ENCODE measurements at places on chromosomes 16 and 17.

DNA sequence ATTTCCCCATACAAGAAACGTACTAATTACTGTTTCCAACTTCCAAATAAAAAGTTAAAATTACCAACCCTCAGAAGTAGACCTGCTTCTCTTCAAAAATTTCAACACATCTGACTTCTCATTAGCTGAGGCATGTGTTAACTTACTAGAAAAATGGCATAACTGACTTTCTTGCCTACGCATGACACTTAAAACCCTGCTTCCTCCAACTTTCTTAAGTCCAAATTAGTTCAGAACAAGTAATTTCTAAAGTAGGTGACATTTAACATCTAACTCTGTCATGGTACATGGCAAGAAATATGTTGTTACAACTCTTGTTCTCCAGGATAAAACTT lies 6.7 kb downstream of the USP7 start:
- DNase-seq: no peak

GRCh38 chr16:28087675-28088300 lies 24.3 kb upstream of the GSG1L start:
- DNase-seq: no peak

- no peak for DNase-seq
These were observed 23.1 kb downstream of the CREBBP start for GRCh38 chr16:3857189-3858043.

DNA sequence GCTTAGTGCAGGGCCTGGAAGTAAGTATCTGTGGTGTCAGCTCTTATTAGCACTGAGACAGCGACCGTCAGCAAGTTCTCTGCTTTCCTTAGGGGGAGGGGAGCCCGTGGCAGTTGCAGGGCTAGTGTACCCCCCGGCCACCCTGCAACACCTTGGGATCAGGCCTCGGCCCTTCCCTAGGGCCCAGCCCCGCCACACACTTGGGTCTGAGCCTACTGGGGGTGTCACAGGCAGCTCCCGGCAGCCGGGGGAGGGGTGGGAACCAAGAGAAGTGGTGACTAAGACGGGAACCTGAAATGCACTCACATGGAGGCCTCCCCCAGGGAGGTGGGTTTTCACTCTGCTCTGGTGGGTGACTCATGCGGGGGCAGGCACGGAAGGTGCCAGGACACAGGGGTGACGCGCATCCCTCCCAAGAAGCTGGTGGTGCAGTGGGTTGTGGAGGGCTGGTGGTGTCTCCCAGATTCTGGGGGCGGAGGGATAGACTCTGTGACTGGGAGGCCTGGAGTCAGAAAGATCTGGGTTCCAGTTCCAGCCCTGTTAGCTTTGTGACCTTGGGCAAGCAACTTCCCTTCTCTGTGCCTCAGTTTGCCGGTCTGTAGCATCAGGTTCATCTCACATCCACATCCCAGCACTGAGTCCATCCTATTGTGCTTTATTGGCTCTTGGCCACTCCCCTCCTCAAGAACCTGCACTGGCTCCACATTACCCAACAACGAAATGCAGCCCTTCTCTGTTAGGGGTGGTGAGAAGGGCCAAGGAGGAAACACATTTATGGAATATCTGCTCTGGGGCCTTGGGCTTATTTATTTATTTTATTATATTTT lies 44.5 kb downstream of the LAT start:
- no peak for DNase-seq

DNA sequence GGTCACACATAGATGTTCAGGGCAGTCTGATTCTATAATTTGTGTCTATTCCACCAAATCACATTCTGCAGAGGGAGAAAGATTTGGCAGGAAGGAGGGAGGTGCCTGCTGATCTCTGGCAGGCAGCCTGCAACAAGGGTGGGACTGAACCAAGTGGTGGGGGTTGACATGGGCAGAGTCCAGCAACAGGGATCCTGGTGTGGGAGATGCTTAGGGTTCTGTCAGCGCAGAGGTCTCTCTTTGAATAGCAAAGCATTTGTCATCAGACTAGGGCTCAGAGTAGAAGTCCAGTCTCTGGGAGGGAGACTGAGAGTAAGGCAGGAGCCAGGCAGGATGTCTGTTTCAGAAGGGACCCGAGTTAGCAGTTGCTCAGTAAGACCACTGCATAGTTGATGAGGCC lies 94.6 kb downstream of the UTP18 start:
- no peak for DNase-seq

GRCh38 chr17:15966879-15967248 lies 21.9 kb downstream of the ADORA2B start:
- no peak for DNase-seq

- no peak for DNase-seq
These were observed 202.6 kb downstream of the PARN start for GRCh38 chr16:14427371-14427948.

DNA sequence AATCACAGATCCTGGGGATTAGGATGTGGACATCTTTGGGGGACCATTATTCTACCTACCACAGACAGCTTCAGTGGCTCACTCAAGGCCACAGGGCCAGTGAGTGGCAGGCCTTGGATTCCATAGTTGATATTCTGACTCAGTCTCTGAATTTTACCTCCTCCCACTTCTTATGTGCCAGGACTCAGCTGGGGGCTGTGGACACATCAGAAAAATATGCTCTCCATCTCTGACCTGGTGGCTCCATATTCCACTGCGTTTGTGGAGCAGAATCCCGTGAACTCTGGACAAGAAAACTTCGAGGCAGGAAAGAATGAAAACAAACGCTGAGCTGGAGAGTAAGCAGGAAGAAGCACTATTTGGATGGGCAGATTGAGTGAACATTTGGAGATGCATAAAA lies 301.8 kb upstream of the MAF start:
- no peak for DNase-seq

- DNase-seq: no peak
These were observed 2.5 kb downstream of the ITGAE start for GRCh38 chr17:3798273-3799180.

GRCh38 chr17:79979816-79980215 lies 55.9 kb downstream of the TBC1D16 start:
- no peak for DNase-seq

- no peak for DNase-seq
These were observed 65.9 kb downstream of the SPACA3 start for GRCh38 chr17:33057564-33057963.

GRCh38 chr17:48981927-48982539 lies 13.6 kb upstream of the GIP start:
- DNase-seq: no peak
